ENCODE measurements at places on chromosomes 7 and 10.

DNA sequence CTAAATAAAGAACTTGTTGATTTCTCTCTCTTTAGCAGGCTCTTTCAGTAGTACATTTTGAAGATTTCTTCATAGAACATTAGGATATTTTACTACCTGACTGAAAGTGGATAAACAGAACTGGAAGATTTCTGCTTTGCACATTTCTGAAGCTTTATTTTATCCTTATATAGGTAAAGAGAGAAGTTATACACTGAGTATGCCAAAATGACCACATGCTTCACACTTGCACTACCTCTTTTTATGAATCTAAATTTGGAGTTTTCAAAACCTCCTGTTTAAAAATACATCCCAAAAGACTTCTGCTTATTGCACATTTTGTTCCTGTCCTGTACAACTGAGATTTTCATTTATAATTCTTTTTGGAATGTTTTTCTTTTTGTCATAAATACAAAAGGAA, 197.4 kb upstream of the PRPS1L1 start:
- no peaks in the 10 kb centered on the region for H3K27me3 ChIP-seq
- H3K4me3 ChIP-seq = no peak overlapping the region
- H3K27ac ChIP-seq = no peak overlapping the region
- DNase-seq = no peak

DNA sequence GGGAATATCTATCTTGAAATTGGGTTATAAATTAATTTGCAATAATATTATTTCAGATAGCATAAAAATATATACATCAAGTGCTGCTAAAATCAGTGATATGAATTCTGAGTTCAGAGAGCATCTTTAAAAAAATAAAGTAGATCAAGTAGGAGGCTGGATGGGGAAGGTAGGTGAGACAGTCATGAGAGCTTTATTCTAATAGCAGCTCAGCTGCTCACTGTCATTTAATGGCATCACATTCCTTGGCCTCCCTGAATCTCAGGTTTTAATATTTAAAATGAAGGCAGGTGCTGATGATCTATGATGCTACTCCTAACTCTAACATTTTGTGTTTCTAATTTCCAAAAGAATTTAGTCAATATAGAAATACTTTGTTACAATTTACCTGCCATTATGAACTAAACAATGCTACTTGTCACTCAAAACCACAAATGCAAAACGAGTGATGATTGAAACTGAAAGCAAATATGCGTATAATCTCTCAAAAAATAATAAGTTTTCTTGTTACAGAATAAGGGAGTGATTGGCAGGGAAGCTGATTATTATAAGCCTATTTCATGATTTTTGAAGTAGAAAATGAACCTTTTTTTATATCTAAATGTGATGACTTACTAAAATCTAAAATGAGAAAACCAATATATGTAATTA, 147.6 kb upstream of the CSTF2T start:
- H3K36me3 ChIP-seq = no peaks in the 10 kb centered on the region
- H3K27me3 ChIP-seq = 0 out of 2 replicates have a peak, but pooled peaks cover 3% of the 10 kb centered on the region
- no peak overlapping the region for H3K4me3 ChIP-seq
- no peaks in the 10 kb centered on the region for H3K4me1 ChIP-seq
- H3K27ac ChIP-seq = no peak overlapping the region

GRCh38 chr10:75565286-75566251, 134.1 kb downstream of the LRMDA start:
- no peaks in the 10 kb centered on the region for H3K27me3 ChIP-seq
- DNase-seq = no peak
- no peak overlapping the region for H3K27ac ChIP-seq
- H3K4me3 ChIP-seq = no peak overlapping the region

DNA sequence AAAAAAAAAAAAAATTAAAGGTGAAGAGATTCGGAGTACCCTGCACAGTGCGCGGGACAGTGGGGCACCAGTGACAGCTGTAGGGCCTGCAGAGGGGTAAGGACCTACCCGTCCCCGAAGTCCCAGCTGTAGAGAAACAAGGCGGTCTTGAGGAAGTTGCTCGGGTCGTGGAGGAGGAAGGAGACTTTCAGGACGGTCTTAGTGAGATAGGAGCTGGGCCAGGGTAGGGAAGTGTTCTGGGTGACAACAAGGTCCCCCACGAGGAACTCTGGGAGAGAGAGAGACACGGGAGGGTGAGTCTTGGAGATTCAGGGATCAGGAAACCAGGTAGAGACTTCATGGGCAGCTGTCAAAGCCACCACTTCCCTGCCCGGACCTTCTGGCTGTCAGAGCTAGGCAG, 9.7 kb downstream of the TMEM130 start:
- H3K27ac ChIP-seq = no peak overlapping the region
- DNase-seq = no peak
- peaks cover 20% of the 10 kb centered on the region for H3K4me1 ChIP-seq
- no peak overlapping the region for H3K4me3 ChIP-seq

GRCh38 chr10:63114031-63114814, 18.9 kb upstream of the NRBF2 start:
- DNase-seq = peak; percentile 55
- H3K4me1 ChIP-seq = peaks cover 18% of the 10 kb centered on the region
- H3K27ac ChIP-seq = peak overlapping the region; percentile 2

DNA sequence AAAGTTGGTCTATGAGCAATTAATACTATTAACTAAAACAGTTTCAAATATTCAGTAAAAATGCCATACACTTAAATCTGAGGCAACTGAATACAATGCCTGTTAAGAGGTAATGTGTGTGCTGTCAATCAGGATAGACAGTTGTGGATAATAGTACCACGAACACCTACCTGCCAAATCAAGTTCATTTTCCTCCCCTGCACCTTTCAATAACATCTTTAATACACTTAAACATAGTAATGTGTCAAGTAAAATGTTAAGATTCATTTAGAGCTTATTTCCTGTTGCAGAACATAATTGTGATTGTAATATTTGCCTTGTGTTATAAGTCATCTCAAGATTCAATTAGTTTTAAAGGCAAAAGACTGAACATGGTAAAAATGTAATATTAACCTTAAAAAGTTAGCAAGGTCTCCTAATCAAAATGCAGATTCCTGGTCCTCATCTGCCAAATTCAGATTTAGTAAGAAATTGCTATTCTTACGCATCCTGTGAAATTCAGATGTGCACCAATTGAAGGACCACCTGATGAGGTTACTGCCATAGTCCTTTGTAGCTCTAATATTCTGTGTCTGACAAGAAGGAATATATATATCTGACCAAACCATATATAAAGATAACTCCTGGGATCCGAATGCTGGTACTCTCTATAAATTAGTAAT, 37.1 kb downstream of the COL1A2 start:
- H3K27ac ChIP-seq = peak overlapping the region; percentile 74
- H3K27me3 ChIP-seq = peaks cover 65% of the 10 kb centered on the region
- peak; percentile 80 for DNase-seq
- peaks cover 65% of the 10 kb centered on the region for H3K4me1 ChIP-seq

DNA sequence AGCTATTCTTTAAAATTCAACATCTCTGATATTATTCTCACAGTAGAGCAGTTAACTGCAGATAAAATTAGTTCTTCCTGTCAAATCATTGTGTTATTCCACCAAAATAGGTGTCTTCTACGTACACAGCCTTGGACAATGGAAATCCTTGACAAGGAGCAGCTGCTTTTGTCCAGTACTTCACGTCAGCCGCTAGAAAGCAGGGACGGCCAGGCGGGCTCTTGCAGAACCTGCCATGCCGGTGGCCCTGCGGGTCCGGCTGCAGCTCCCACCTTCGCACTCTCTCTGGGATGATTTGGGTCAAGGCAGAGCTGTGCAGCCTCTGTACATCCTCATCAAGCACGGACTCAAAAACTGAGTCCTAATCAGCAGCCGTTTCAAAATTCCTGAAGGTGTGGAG, 2.2 kb upstream of the FOXI2 start:
- DNase-seq = no peak
- no peak overlapping the region for H3K27ac ChIP-seq
- no peaks in the 10 kb centered on the region for H3K4me1 ChIP-seq
- H3K36me3 ChIP-seq = peaks cover 8% of the 10 kb centered on the region
- H3K27me3 ChIP-seq = no peaks in the 10 kb centered on the region

- no peak for DNase-seq
- H3K27ac ChIP-seq = no peak overlapping the region
- no peaks in the 10 kb centered on the region for H3K4me1 ChIP-seq
- no peak overlapping the region for H3K4me3 ChIP-seq
- H3K36me3 ChIP-seq = no peaks in the 10 kb centered on the region
These were observed 71.3 kb downstream of the HDAC9 start for GRCh38 chr7:18566829-18567228.

GRCh38 chr10:111748184-111748583, 435.4 kb downstream of the GPAM start:
- no peaks in the 10 kb centered on the region for H3K4me1 ChIP-seq
- no peaks in the 10 kb centered on the region for H3K27me3 ChIP-seq
- H3K27ac ChIP-seq = no peak overlapping the region

- no peak overlapping the region for H3K4me3 ChIP-seq
- peaks cover 12% of the 10 kb centered on the region for H3K4me1 ChIP-seq
These were observed 15.3 kb upstream of the KCNIP2 start for GRCh38 chr10:101858723-101859500.

GRCh38 chr7:93890041-93890463, 501 bp downstream of the TFPI2 start:
- peaks cover 48% of the 10 kb centered on the region for H3K4me1 ChIP-seq
- peak overlapping the region; percentile 68 for H3K27ac ChIP-seq
- peak overlapping the region; percentile 93 for H3K4me3 ChIP-seq
- peaks cover 7% of the 10 kb centered on the region for H3K27me3 ChIP-seq
- DNase-seq = no peak

GRCh38 chr7:90618876-90619275, 22.8 kb downstream of the CDK14 start:
- no peak for DNase-seq
- no peaks in the 10 kb centered on the region for H3K27me3 ChIP-seq
- no peak overlapping the region for H3K4me3 ChIP-seq
- no peak overlapping the region for H3K27ac ChIP-seq

DNA sequence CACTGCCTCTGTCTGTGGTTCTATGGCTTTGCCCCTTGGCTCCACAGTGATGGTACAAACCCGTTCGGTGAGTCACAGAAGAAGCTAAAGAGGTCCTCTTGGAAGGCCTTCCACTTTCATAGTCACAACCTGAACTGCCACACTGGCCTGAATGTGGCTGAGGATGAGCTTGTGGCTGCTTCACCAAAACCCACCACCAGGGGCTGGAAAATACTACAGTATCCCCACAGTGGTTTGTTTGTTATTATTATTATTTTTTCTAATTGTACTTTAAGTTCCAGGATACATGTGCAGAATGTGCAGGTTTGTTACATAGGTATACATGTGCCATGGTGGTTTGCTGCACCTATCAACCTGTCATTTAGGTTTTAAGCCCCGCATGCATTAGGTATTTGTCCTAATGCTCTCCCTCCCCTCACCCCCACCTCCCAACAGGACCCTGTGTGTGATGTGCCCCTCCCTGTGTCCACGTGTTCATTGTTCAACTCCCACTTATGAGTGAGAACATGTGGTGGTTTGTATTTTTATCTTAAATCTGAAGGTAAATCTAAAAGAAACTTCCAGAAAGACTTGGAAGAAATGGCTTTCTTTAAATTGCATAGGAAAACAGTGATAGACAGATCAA, 160.8 kb upstream of the NPSR1 start:
- no peaks in the 10 kb centered on the region for H3K36me3 ChIP-seq
- no peak overlapping the region for H3K4me3 ChIP-seq
- H3K4me1 ChIP-seq = no peaks in the 10 kb centered on the region
- no peak for DNase-seq

DNA sequence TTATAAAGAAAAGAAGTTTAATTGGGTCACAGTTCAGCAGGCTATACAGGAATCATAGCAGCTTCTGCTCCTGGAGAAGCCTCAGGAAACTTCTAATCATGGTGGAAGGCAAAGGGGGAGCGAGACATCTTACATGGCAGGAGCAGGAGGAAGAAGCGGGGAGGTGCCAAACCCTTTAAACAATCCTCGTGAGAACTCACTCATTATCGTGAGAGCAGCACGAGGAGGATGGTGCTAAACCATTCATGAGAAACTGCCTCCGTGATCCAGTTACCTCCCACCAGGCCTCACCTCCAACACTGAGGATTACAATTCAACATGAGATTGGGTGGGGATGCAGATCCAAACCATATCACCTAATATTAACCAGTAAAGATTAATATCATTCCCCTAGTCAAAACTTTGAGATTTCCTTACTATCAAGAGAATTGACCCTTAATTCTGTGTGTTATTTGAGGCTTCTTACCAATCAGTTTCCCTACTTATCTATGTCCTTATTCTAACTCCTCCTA, 1.6 kb upstream of the SMO start:
- H3K36me3 ChIP-seq = no peaks in the 10 kb centered on the region
- no peaks in the 10 kb centered on the region for H3K4me1 ChIP-seq
- peaks cover 63% of the 10 kb centered on the region for H3K27me3 ChIP-seq
- H3K27ac ChIP-seq = no peak overlapping the region
- DNase-seq = no peak
- H3K4me3 ChIP-seq = no peak overlapping the region

DNA sequence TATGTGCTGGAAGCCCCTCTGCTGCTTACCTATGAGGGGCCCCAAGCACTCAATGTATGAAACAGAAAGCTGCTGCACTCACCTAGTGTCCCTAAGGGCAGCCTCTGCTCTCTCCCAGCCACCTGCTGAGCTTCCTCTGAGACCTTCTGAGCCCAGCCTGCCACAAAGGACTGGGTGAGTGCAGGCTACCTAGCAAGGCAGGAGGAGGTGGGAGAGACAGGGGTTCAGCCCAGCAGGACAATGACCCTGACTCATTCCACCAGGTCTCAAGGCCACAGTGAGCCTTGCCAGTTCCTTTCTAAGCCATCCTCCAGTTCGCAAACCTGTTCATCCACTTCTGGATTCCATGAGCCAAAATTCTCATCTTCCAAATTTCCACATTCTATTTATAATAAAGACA, 16.3 kb downstream of the VOPP1 start:
- peak overlapping the region; percentile 3 for H3K27ac ChIP-seq
- H3K27me3 ChIP-seq = peaks cover 2% of the 10 kb centered on the region
- H3K4me3 ChIP-seq = no peak overlapping the region
- peaks cover 80% of the 10 kb centered on the region for H3K4me1 ChIP-seq

DNA sequence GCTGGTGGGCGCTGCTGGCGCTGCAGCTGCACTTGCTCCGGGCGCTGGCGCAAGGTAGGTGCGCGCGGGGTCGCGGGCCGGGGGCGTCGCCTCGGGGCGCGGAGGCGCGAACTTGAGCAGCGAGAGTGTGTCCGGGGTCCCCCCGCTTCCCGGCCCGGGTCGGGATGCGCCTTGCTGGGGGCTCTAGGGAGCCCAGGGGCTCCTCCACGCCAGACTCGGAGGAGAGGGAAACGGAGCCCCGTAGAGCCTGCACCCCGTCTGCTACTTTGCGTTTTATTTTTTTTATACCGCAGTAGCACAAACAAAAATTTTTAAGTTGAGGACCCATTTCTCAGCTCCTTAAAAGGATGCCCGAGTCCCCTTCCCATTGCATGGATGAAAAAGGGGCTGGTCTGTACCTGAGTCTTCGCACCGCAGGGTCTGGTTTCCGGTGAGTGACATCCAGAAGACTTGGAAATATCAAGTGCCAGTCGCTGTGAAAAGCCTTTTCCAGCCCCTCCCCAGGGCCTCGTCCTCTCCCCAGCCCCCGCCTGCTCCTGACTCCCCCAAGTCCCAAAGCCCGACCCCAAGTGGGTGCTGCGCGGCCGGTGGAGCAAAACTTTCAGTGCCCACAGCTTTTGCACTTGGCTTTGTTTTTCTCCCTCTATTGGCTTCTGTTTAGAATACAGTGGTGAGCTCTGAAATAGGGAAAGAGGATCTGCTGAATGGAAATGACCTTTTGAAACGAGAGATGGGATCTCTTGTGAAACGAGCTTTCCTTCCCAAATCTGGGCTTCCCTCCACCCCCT, 973 bp downstream of the SDK1 start:
- H3K27ac ChIP-seq = no peak overlapping the region
- H3K4me3 ChIP-seq = no peak overlapping the region
- H3K27me3 ChIP-seq = peaks cover 5% of the 10 kb centered on the region
- H3K36me3 ChIP-seq = no peaks in the 10 kb centered on the region
- no peaks in the 10 kb centered on the region for H3K4me1 ChIP-seq
- no peak for DNase-seq

- H3K27ac ChIP-seq = no peak overlapping the region
- H3K4me3 ChIP-seq = no peak overlapping the region
- peaks cover 7% of the 10 kb centered on the region for H3K4me1 ChIP-seq
- no peak for DNase-seq
These were observed 761.4 kb downstream of the LRMDA start for GRCh38 chr10:76192694-76193320.

Measured in HFFc6 (cell line).